HCT116 (cell line): ENCODE measurements at places on chromosomes 16 and 17. TPM values are rescaled to one million over a fixed set of nuclear protein-coding genes. Genes with fewer than 3 reads are reported as not detected.

The CMTR2 gene
- total RNA-seq, result 26.8 TPM

The GLYR1 gene
- 50.0 TPM for total RNA-seq

The TPPP3 gene
- total RNA-seq, result 1.2 TPM

The CX3CL1 gene
- total RNA-seq, result 0.15 TPM

The LGALS9B gene
- 0.20 TPM for total RNA-seq

The DPH1 gene
- 47.2 TPM for total RNA-seq

The CSF3 gene
- total RNA-seq, result not detected

The HOXB9 gene
- 40.1 TPM for total RNA-seq

The EPN3 gene
- 17.8 TPM for total RNA-seq

The ST6GALNAC2 gene
- total RNA-seq, result 14.7 TPM

DNA sequence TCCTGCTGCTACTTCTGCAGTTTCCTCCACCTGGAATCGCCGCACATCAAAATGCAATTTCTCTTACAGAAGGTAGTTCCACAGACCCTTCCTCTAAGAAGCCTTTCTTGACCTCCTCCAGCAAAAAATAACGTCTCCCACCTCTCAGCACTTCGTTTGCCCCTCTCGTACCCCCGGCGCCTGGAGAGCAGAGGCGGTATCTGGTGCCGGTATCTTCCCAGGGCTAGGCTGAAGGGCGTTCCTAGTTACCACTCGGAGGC, 482 bp downstream of the DCTPP1 start:
- H3K4me1 ChIP-seq, result peaks cover 8% of the 10 kb centered on the region
- H3K36me3 ChIP-seq, result peaks cover 6% of the 10 kb centered on the region
- no peaks in the 10 kb centered on the region for H3K27me3 ChIP-seq
- peak overlapping the region; percentile 66 for H3K27ac ChIP-seq

- H3K36me3 ChIP-seq, result peaks cover 2% of the 10 kb centered on the region; the same call in 1 of the 2 replicates
- DNase-seq, result no peak
- no peak overlapping the region for H3K27ac ChIP-seq
- no peaks in the 10 kb centered on the region for H3K27me3 ChIP-seq
- H3K4me3 ChIP-seq, result no peak overlapping the region
Measured at GRCh38 chr16:69927056-69927757, 23.9 kb upstream of the CLEC18A start.

DNA sequence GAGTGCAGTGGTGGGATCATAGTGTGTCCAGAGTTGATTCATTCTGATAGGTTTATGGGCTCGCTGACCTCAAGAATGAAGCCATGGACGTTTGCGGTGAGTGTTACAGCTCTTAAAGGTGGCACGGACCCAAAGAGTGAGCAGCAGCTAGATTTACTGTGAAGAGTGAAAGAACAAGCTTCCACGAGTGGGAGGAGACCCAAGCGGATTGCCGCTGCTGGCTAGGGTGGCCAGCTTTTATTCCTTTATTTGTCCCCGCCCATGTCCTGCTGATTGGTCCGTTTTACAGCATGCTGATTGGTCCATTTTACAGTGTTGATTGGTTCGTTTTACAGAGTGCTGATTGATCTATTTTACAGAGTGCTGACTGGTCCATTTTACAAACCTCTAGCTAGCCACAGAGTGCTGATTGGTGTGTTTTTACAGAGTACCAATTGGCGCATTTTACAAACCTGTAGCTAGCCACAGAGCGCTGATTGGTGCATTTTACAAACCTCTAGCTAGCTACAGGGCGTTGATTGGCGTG, 17.5 kb downstream of the CACNG4 start:
- H3K36me3 ChIP-seq, result no peaks in the 10 kb centered on the region
- no peak for DNase-seq
- H3K4me1 ChIP-seq, result peaks cover 28% of the 10 kb centered on the region
- H3K4me3 ChIP-seq, result no peak overlapping the region

GRCh38 chr17:75737133-75737962, 16.1 kb downstream of the ITGB4 start:
- H3K27ac ChIP-seq, result no peak overlapping the region
- H3K27me3 ChIP-seq, result no peaks in the 10 kb centered on the region
- H3K4me1 ChIP-seq, result no peaks in the 10 kb centered on the region
- peaks cover 43% of the 10 kb centered on the region for H3K36me3 ChIP-seq

DNA sequence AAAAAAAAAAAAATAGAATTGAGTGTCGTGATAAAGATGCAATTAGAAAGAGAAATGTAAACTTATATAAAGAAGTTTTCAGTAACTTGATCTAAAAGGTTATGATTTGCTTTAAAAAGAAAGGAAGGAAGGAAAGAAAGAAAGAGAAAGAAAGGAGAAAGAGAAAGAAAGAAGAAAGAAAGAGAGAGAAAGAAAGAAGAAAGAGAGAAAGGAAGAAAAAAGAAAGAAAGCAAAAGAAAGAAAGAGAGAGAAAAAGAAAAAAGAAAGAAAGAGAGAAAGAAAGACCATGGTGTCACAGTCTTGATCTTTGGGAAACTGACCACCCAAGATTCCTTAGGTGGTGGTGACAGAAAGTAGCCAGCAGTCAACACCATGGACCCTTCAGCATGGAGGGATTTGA, 4.3 kb upstream of the CCL3 start:
- H3K4me1 ChIP-seq, result no peaks in the 10 kb centered on the region
- no peak overlapping the region for H3K4me3 ChIP-seq
- H3K36me3 ChIP-seq, result no peaks in the 10 kb centered on the region
- no peak overlapping the region for H3K27ac ChIP-seq
- DNase-seq, result no peak

DNA sequence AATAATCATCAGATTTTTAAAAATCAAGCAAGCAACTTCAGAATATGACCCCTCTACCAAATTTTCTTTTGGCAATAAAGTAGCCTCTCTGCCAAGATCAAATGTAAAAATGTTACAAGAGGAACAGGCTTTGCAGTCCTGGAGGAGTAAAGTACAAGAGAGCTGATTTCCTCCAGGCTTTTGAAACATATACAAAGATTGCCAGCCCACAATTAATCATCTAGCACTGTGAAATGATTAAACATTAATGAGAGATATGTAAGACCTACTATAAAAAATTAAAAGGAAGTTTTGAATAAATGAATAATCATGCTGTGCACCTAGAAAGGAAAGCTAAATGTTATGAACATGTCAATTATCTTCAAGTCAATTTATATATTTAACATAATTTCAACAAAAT, 26.3 kb downstream of the TXNDC11 start:
- no peaks in the 10 kb centered on the region for H3K27me3 ChIP-seq
- H3K27ac ChIP-seq, result no peak overlapping the region
- DNase-seq, result no peak
- H3K36me3 ChIP-seq, result peaks cover 11% of the 10 kb centered on the region

GRCh38 chr17:43888548-43888947, 18.8 kb downstream of the MPP2 start:
- H3K36me3 ChIP-seq, result no peaks in the 10 kb centered on the region
- no peaks in the 10 kb centered on the region for H3K27me3 ChIP-seq
- H3K4me1 ChIP-seq, result no peaks in the 10 kb centered on the region
- H3K27ac ChIP-seq, result no peak overlapping the region

- H3K4me3 ChIP-seq, result no peak overlapping the region
- peak; percentile 48 for DNase-seq
- H3K27ac ChIP-seq, result no peak overlapping the region
- H3K36me3 ChIP-seq, result no peaks in the 10 kb centered on the region
- no peaks in the 10 kb centered on the region; the same call in 1 of the 2 replicates for H3K27me3 ChIP-seq
Measured at GRCh38 chr16:17921357-17921978, 415.1 kb downstream of the NPIPA8 start.

GRCh38 chr17:55962951-55963401, 190.3 kb upstream of the ANKFN1 start:
- H3K27me3 ChIP-seq, result peaks cover 12% of the 10 kb centered on the region
- DNase-seq, result no peak
- no peak overlapping the region for H3K27ac ChIP-seq
- no peak overlapping the region for H3K4me3 ChIP-seq

- no peak overlapping the region for H3K4me3 ChIP-seq
- peaks cover 25% of the 10 kb centered on the region; the same call in 1 of the 2 replicates for H3K36me3 ChIP-seq
- no peak overlapping the region for H3K27ac ChIP-seq
- H3K27me3 ChIP-seq, result no peaks in the 10 kb centered on the region
- peaks cover 11% of the 10 kb centered on the region; the same call in 1 of the 2 replicates for H3K4me1 ChIP-seq
- DNase-seq, result no peak
Measured at GRCh38 chr17:78674156-78674555, 97.0 kb upstream of the DNAH17 start.

DNA sequence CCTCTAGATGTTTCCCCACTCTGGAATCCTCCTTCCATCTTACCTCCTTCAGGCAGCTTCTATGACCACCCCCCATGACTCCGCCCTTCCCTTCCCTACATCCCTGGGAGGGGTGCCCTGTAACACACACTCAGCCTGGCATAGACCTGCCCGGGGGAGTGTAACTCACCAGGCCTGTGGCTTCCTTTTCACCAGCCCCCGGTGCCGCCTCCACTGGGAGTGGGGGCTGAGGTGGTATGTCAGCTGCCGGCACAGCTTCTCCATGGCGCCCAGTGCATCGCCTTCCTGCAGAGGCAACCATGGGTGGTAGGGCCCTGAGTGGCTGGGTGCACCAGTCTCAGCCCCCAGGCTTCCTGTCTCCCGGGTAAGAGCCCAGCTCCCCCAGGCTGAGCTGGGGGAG, 32.3 kb downstream of the TRPV2 start:
- DNase-seq, result no peak
- peaks cover 41% of the 10 kb centered on the region; the same call in 1 of the 2 replicates for H3K4me1 ChIP-seq
- no peak overlapping the region for H3K4me3 ChIP-seq
- H3K27me3 ChIP-seq, result no peaks in the 10 kb centered on the region

- DNase-seq, result no peak
- no peaks in the 10 kb centered on the region for H3K36me3 ChIP-seq
- H3K27me3 ChIP-seq, result peaks cover 18% of the 10 kb centered on the region; the same call in 1 of the 2 replicates
- no peak overlapping the region for H3K4me3 ChIP-seq
- H3K27ac ChIP-seq, result no peak overlapping the region
Measured at GRCh38 chr17:73368085-73368631, 56.4 kb upstream of the CDC42EP4 start.

- H3K27ac ChIP-seq, result no peak overlapping the region
- H3K4me1 ChIP-seq, result peaks cover 15% of the 10 kb centered on the region
- H3K4me3 ChIP-seq, result no peak overlapping the region
Measured at GRCh38 chr17:7289256-7290032, 5.0 kb downstream of the YBX2 start.

DNA sequence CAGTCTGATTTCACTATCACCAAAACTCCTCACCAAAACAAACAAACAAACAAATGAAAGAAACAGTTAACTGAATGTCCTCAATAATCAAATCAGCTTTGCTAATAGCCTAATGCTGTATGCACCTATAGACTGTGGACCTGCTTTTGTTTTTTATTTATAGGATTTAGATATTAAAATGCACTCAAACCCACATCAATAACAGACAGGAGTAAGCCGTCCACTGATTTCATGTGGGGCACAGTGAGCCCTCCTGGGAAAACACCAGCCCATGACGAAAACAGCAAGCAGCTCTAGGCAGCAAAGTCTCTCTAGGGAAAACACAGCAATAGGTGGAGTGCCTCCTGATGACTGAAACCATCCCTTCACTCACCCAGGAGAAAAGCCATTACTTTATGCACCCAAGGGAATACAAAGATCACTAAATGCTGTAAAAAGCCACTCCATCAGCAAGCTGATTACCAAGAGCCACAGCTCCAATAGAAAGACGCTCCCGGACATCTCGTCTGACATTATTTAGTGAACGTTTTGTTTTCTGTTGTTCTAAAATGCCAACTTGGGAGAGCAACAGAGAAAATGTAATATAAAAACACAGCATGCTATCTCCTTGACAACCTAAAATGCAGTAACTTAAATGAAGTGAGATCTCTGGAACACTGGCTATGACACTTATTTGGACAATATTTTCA, 47.8 kb downstream of the ANKFY1 start:
- no peak for DNase-seq
- H3K4me3 ChIP-seq, result no peak overlapping the region
- H3K27ac ChIP-seq, result no peak overlapping the region
- no peaks in the 10 kb centered on the region for H3K27me3 ChIP-seq

- H3K4me1 ChIP-seq, result peaks cover 34% of the 10 kb centered on the region
- no peak for DNase-seq
- H3K4me3 ChIP-seq, result peak overlapping the region; percentile 78
- no peaks in the 10 kb centered on the region for H3K27me3 ChIP-seq
Measured at GRCh38 chr17:78781104-78781892, 775 bp downstream of the CYTH1 start.

DNA sequence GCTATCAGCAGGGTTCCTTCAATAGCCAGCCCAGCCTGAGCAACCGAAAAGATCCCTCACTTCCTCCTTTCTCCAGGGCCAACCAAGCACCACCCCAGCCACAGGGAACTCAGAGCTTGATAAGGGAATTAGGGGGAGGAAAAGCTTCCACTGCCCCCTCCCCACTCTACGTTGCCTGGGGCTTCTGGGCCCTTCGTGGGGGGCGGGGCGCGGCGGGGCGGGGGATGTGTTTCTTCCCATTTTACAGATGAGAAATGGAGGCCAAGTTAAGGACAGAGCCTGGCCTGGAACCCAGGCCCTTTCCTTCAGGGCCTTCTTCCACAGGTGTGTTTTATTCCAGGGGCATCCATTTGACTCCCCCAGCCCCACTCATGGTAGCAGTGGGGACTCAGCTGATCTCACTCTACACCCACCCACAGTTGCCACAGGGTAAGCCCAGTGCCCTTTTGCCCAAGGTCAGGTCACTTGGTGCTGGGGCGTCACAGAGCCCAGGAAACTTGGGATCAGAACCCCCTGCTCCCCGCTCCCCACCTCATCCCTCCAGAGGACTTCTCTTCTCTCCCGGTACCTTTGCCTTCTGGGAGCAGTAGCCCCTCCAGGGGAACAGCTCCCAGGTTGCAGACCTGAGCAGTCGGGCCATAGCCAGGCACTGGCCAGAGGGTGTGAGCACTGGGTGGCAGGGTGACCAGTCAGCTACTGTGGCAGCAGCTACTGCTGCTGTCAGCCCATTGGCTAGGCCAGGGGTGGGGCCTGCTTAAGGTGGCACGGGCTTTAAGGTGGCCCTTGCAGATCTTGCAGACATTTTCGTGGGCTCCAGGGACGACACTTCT, at the start of gene LDHD:
LDHD (minus strand) TSS at position 700 of the 830 bp plus-strand sequence; CDS start at position 640, 60 bp downstream.
- peak within 1 kb of the TSS; percentile 46; the same call in 1 of the 2 replicates for H3K27ac ChIP-seq
- H3K4me1 ChIP-seq, result peaks cover 12% of the 10 kb centered on the region; the same call in 1 of the 2 replicates
- H3K27me3 ChIP-seq, result no peaks in the 10 kb centered on the region
- peak within 1 kb of the TSS; percentile 73 for H3K4me3 ChIP-seq

DNA sequence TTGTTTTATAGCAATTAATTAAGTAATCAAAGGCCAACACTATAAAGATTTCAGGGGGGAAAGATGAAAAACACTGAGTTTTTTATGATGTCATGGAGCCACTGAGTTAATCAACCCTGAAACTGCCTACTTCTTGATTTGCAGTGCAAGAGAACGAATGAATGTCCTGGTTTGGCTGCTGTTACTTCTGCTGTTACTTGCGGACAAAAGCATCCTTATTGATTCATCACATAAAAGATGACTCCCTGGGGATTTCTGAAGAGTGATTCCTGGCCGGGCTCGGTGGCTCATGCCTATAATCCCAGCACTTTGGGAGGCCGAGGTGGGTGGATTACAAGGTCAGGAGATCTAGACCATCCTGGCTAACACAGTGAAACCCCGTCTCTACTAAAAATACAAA, 10.9 kb upstream of the SPNS3 start:
- H3K36me3 ChIP-seq, result no peaks in the 10 kb centered on the region
- H3K27me3 ChIP-seq, result no peaks in the 10 kb centered on the region
- no peak overlapping the region for H3K4me3 ChIP-seq
- no peak overlapping the region for H3K27ac ChIP-seq

GRCh38 chr16:47966325-47966724, 189.5 kb downstream of the ABCC12 start:
- no peak for DNase-seq
- no peak overlapping the region for H3K27ac ChIP-seq
- no peaks in the 10 kb centered on the region for H3K4me1 ChIP-seq
